ENCODE measurements at places on chromosomes 6 and 20.
A peak's percentile ranks its signal among the peaks of the same experiment; 100 is the strongest.

GRCh38 chr6:111800821-111801220, 72.4 kb downstream of the FYN start:
- peak; percentile 60 for DNase-seq

DNA sequence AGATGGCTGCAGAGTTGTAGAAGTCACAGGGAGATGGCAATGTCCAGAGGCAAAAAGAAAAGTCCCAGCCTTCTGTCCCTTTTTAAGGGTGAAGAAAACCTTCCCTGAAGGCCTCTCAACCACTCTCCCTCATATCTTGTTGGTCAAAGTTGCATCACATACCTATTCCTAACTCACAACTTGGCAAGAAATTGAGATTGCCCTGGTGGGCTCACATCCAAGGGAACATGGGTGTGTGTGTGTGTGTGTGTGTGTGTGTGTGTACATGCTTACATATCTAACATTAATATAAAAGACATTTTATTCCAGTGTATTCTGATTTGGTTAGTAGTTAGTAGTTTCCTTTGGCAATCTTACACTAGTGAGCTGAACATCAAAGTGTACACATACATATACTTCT, 144.3 kb upstream of the SALL4 start:
- DNase-seq, result peak; percentile 53

GRCh38 chr6:111982681-111983080, 71.2 kb upstream of the CCN6 start:
- DNase-seq, result no peak

DNA sequence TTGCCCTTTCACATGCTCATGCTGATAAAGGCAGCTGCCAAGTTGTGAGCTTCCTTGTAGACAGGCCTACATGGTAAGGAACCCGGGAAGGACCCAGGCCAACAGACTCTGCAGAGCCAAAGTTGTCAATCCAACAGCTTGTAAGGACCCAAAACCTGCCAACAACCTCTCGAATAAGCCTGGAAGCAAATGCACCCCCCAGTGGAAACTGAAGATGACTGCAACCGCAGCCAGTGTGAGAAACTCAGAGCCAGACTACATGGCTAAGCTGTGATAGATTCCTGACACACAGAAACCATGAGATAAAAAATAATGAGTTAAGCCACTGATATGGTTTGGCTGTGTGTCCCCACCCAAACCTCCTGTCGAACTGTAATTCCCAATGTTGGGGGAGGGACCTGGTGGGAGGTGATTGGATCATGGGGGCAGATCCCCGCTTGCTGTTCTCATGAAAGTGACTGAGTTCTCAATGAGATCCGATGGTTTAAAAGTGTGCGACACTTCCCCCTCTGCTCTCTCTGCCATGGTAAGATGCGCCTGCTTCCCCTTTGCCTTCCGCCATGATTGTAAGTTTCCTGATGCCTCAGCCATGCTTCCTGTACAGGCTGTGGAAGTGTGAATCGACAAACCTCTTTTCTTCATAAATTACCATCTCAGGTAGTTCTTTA, 18.8 kb upstream of the CLPSL2 start:
- DNase-seq, result peak; percentile 14

- peak; percentile 98 for DNase-seq
Observed at GRCh38 chr6:82144007-82144851, 103.3 kb downstream of the IBTK start.

- no peak for DNase-seq
Observed at GRCh38 chr6:21438986-21439352, 154.6 kb upstream of the SOX4 start.

DNA sequence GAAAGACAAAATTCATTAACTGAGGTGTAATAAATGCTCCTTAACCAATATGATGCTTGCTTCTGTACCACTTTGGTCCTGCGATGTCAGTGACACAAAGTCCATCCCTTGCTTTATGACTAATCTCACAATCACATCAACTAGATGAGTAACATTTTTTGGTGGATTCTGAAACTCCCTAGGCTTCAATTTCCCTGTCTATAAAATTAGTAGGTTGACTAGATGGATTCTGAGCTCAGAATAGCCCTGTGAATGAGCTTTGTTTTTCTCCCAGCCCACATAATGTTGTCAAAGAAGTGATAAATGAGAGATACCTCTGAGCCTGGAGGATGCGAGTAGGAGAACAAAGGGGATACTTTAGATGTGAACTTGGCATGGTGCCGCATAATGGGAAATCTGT, 9.1 kb downstream of the TXLNB start:
- DNase-seq, result no peak

- no peak for DNase-seq
Observed at GRCh38 chr20:38477747-38478146, 5.1 kb downstream of the RALGAPB start.

GRCh38 chr20:35200267-35200666, 26.2 kb upstream of the MMP24 start:
- DNase-seq, result peak; percentile 73
